ENCODE measurements at places on chromosomes 2 and 18. TPM values are rescaled to one million over a fixed set of nuclear protein-coding genes. Genes with fewer than 3 reads are reported as not detected.

The CYP26B1 gene
- total RNA-seq, result 2.5 TPM

The CIB4 gene
- not detected for total RNA-seq

The TRABD2A gene
- total RNA-seq, result 0.33 TPM

The SLC14A1 gene
- total RNA-seq, result 5.6 TPM

The PECR gene
- total RNA-seq, result 7.0 TPM

The ALKAL2 gene
- total RNA-seq, result 1.3 TPM

The SPAST gene
- total RNA-seq, result 37.3 TPM

The SKA1 gene
- 3.0 TPM for total RNA-seq

The UPP2 gene
- not detected for total RNA-seq

The DNPEP gene
- 55.0 TPM for total RNA-seq

The CAPN13 gene
- not detected for total RNA-seq

The MFSD2B gene
- total RNA-seq, result not detected

Data from fibroblast of the aortic adventitia (primary cell).